ENCODE measurements at places on chromosomes 13 and 19. TPM values are rescaled to one million over a fixed set of nuclear protein-coding genes. Genes with fewer than 3 reads are reported as not detected.

- no peaks in the 10 kb centered on the region for H3K36me3 ChIP-seq
- no peak overlapping the region for H3K4me3 ChIP-seq
- no peaks in the 10 kb centered on the region for H3K4me1 ChIP-seq
- no peak for DNase-seq
- H3K27ac ChIP-seq, result no peak overlapping the region
Measured at GRCh38 chr19:45164577-45165335, 4.0 kb upstream of the NKPD1 start.

- H3K27me3 ChIP-seq, result no peaks in the 10 kb centered on the region
- H3K4me3 ChIP-seq, result no peak overlapping the region
- H3K4me1 ChIP-seq, result no peaks in the 10 kb centered on the region
- DNase-seq, result no peak
- H3K36me3 ChIP-seq, result no peaks in the 10 kb centered on the region
Measured at GRCh38 chr13:29888306-29888705, 37.9 kb upstream of the UBL3 start.

DNA sequence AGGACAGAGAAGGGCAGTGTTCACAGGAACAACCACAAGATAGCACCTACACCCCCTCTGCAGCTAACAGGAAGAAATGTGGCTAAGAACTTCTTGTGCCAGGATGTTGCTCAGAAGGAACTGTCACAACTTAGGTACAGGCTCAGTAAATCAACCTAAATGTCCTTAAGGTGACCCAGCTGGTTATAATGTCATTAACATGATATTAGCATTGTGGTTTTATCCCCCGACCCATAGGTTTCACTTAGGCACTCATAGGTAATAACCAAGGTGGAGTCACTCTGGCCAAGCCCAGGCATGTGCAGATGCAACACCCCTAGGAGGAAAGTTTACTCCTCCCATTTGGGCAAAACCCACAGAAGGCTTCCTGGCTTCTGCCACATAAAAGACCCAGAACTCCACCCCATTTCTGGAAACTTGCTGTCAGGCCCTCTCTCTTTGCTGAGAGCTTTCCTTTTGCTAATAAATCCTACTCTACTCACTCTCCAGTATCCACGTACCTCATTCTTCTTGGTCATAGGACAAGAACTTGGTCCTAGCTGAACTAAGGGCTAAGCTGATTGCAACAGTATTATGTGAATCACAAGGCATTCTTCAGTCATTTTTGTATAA lies 951.3 kb downstream of the SLITRK5 start:
- H3K27me3 ChIP-seq, result no peaks in the 10 kb centered on the region
- H3K27ac ChIP-seq, result no peak overlapping the region
- H3K4me3 ChIP-seq, result no peak overlapping the region
- no peaks in the 10 kb centered on the region for H3K4me1 ChIP-seq
- DNase-seq, result no peak

GRCh38 chr13:114259374-114259773 lies 22.0 kb upstream of the UPF3A start:
- no peak for DNase-seq
- no peak overlapping the region for H3K4me3 ChIP-seq
- no peaks in the 10 kb centered on the region for H3K4me1 ChIP-seq
- H3K36me3 ChIP-seq, result peaks cover 22% of the 10 kb centered on the region
- H3K27ac ChIP-seq, result no peak overlapping the region

PTPRH gene
- polyA plus RNA-seq, result 7.5 TPM

FAM83E gene
- polyA plus RNA-seq, result 12.3 TPM

GRCh38 chr19:32878988-32879387 lies 9.4 kb upstream of the SLC7A9 start:
- DNase-seq, result no peak
- no peaks in the 10 kb centered on the region for H3K27me3 ChIP-seq
- no peaks in the 10 kb centered on the region for H3K36me3 ChIP-seq

KLK12 gene
- not detected for polyA plus RNA-seq

GRCh38 chr19:38953677-38954076 lies 21.9 kb downstream of the FBXO17 start:
- H3K4me3 ChIP-seq, result no peak overlapping the region
- H3K27ac ChIP-seq, result no peak overlapping the region
- H3K36me3 ChIP-seq, result no peaks in the 10 kb centered on the region

DNA sequence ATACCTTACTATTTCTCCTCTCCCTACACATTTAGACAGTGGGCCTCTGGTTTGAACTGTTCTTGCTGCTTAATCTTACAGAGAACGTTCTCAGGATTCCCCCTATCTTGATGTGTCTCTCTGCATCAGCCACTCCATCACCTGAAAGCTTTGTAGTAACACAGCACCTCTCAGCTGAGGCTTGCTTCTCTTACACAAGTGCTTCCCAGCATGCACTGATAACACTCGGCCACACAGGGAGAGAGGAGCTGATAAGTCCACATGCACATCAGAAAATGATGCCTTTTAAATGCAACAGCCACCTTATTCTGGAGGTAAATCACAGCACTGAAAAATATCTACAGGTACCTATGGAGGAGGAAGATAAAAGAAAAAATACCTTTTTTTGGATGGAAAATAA lies 192.2 kb upstream of the TSHZ3 start:
- no peaks in the 10 kb centered on the region for H3K27me3 ChIP-seq
- DNase-seq, result no peak
- no peaks in the 10 kb centered on the region for H3K4me1 ChIP-seq
- H3K4me3 ChIP-seq, result no peak overlapping the region

- no peaks in the 10 kb centered on the region for H3K4me1 ChIP-seq
- H3K36me3 ChIP-seq, result no peaks in the 10 kb centered on the region
- no peak for DNase-seq
- no peaks in the 10 kb centered on the region for H3K27me3 ChIP-seq
- no peak within 1 kb of the TSS for H3K27ac ChIP-seq
- no peak within 1 kb of the TSS for H3K4me3 ChIP-seq
Measured at GRCh38 chr19:40990972-40991381, at the start of gene CYP2B6. CYP2B6 (plus strand) TSS chr19:40991282; CDS start chr19:40991306, 24 bp downstream.

GRCh38 chr13:50936679-50937078 lies 27.1 kb downstream of the RNASEH2B start:
- no peaks in the 10 kb centered on the region for H3K27me3 ChIP-seq
- H3K36me3 ChIP-seq, result peaks cover 5% of the 10 kb centered on the region
- DNase-seq, result no peak

TMEM145 gene
- not detected for polyA plus RNA-seq

GRCh38 chr19:40400559-40400958 lies 10.6 kb upstream of the HIPK4 start:
- no peak for DNase-seq
- H3K27me3 ChIP-seq, result no peaks in the 10 kb centered on the region
- no peaks in the 10 kb centered on the region for H3K36me3 ChIP-seq
- no peak overlapping the region for H3K4me3 ChIP-seq
- no peak overlapping the region for H3K27ac ChIP-seq

AMER2 gene
- polyA plus RNA-seq, result under 0.01 TPM

GRCh38 chr19:15469513-15470297 lies 5.4 kb upstream of the RASAL3 start:
- H3K27ac ChIP-seq, result no peak overlapping the region
- DNase-seq, result peak; percentile 76
- H3K4me3 ChIP-seq, result no peak overlapping the region
- no peaks in the 10 kb centered on the region for H3K27me3 ChIP-seq

DNA sequence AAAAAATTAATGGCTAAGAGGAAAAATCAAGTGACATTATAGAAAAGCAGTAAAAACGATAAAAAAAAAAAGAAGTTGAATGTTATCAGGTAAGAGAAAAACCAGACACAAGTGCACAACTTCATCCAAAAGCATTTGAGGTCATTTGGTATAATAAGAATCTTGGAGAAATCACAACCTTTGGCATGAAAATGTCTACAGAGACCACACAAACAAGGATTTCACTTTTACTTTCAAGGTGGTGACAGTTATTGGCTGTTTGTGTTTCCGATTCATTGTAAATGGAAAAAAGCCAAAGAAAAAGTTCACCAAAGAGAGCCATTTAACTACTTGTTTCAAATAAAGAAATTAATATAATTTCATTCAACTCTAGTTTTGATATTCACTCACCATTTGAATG lies 1193.5 kb downstream of the PCDH9 start:
- no peak for DNase-seq
- no peaks in the 10 kb centered on the region for H3K36me3 ChIP-seq
- H3K27ac ChIP-seq, result no peak overlapping the region

DNA sequence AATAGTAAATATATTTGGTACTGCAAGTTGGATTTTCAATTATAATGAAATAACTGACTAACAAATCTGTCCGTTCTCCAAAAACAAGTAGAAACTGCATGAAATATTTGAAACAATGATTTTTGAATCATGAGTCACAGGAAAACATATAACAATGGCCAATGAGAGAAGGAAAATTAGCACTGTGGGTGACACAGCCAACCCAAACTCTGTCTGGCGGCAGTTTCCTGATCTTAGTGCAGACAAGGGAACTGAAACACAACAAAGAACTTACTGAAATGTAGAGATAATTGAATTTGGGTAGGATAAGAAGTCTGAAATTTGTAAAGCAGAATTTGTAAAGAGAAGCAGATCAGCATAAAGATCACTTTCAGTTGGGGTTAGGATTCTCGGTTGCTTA lies 2743.3 kb upstream of the PCDH20 start:
- no peak overlapping the region for H3K4me3 ChIP-seq
- H3K27ac ChIP-seq, result no peak overlapping the region
- DNase-seq, result no peak
- H3K36me3 ChIP-seq, result no peaks in the 10 kb centered on the region

DNA sequence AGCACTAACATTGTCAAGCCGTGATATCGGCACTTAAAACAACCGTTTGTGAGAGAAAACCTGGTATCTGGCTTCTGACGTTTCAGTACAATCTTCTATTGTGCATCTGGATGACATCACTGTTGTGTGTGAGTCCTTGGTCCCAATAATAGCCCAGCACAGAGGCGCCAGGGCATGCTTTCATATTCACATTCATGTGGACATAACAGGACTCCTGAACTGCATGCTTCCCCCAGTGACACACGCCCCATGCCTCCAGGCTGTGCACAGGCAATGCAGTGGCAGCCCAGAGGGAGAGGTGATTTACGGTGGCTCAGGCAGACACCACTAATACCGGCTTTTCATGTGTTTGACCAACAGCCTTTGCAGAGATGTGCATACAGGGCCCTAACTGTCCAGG lies 58.1 kb downstream of the MRPL57 start:
- no peak for DNase-seq
- H3K27me3 ChIP-seq, result no peaks in the 10 kb centered on the region
- H3K36me3 ChIP-seq, result no peaks in the 10 kb centered on the region
- no peak overlapping the region for H3K27ac ChIP-seq
- H3K4me3 ChIP-seq, result no peak overlapping the region

CEACAM7 gene
- 7.4 TPM for polyA plus RNA-seq

DNA sequence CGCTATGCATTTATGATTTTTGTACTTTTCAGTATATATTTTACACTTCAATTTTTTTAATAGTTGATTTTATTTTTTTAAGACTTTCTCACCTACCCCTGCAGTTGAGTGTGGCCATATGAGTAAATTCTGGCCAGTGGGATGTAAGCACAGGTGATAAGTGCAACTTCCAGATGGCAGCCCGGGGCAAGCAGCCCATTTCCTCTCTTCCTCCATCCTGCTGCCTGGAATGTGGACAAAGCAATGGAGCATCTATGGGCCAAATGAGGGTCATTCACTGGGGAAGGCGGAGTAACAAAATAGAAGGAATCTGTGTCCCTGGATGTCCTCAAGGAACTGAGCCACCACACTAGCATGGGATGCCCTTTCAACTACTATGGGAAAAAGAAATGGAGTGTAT lies 12.3 kb downstream of the RFXAP start:
- H3K36me3 ChIP-seq, result no peaks in the 10 kb centered on the region
- no peak overlapping the region for H3K4me3 ChIP-seq
- no peak for DNase-seq
- no peaks in the 10 kb centered on the region for H3K27me3 ChIP-seq
- H3K4me1 ChIP-seq, result no peaks in the 10 kb centered on the region
- H3K27ac ChIP-seq, result no peak overlapping the region

DNA sequence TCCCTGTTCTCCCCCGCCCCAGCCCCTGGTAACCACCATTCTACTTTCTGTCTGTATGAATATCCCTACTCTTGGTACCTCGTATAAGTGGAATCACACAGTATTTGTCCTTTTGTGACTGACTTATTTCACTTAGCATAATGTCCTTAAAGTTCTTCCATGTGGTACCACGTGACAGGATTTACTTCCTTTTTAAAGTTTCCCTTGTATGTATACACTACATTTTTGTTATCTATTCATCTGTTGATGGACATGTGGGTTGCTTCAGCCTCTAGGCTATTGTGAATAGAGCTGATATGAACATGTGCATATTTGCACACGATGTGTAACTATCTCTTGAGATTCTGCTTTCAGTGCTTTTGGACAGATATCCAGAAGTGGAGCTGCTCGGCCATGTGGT lies 59.6 kb upstream of the GJB6 start:
- H3K36me3 ChIP-seq, result no peaks in the 10 kb centered on the region
- H3K4me1 ChIP-seq, result no peaks in the 10 kb centered on the region
- H3K27me3 ChIP-seq, result no peaks in the 10 kb centered on the region
- no peak overlapping the region for H3K27ac ChIP-seq
- no peak for DNase-seq

- no peak overlapping the region for H3K4me3 ChIP-seq
- H3K36me3 ChIP-seq, result no peaks in the 10 kb centered on the region
- no peaks in the 10 kb centered on the region for H3K27me3 ChIP-seq
- no peaks in the 10 kb centered on the region for H3K4me1 ChIP-seq
- DNase-seq, result no peak
Measured at GRCh38 chr13:98915563-98915962, 62.3 kb downstream of the DOCK9 start.

DNA sequence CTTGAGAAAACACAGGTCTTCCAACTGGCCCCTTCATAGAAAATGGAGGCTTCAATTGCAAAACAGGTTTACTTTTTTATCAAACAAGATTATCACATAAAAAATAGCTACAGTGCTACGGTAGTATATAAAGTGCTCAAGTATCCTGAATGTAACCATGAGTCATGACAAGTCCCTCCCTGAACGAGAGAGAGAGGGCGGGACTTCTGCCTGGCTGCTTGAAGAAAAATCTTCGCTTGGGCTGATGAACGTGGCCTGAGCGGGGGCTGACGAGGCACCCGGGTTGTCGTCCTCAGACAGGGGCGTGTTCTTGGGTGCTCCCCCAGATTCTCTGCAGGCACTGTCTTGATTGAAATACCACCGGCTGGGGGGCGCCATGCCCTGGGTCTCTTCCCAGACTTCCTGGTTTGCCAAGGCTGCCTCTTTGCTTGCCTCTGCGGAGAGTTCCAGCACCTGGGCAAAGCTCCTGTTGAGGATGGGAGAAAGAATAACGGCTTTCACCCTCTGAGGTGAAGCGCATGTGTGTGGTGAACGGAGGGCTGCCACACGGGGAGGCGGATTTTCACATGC lies 23.2 kb upstream of the CPAMD8 start:
- no peaks in the 10 kb centered on the region for H3K27me3 ChIP-seq
- no peak overlapping the region for H3K4me3 ChIP-seq
- H3K27ac ChIP-seq, result no peak overlapping the region
- H3K36me3 ChIP-seq, result no peaks in the 10 kb centered on the region
- no peak for DNase-seq

GRCh38 chr19:36950335-36951119 lies 34.4 kb downstream of the ZNF568 start:
- no peak overlapping the region for H3K4me3 ChIP-seq
- H3K27ac ChIP-seq, result no peak overlapping the region
- H3K36me3 ChIP-seq, result peaks cover 25% of the 10 kb centered on the region
- DNase-seq, result no peak
- H3K27me3 ChIP-seq, result no peaks in the 10 kb centered on the region

APOC4 gene
- not detected for polyA plus RNA-seq

CAPS gene
- 70.9 TPM for polyA plus RNA-seq
